Activated T-cell treated with anti-CD3 and anti-CD28 coated beads for 24 hours (primary cell): ENCODE measurements at places on chromosomes 3 and 15.

GRCh38 chr3:172070269-172070668 is 30.9 kb downstream of the FNDC3B start:
- no peak for DNase-seq

DNA sequence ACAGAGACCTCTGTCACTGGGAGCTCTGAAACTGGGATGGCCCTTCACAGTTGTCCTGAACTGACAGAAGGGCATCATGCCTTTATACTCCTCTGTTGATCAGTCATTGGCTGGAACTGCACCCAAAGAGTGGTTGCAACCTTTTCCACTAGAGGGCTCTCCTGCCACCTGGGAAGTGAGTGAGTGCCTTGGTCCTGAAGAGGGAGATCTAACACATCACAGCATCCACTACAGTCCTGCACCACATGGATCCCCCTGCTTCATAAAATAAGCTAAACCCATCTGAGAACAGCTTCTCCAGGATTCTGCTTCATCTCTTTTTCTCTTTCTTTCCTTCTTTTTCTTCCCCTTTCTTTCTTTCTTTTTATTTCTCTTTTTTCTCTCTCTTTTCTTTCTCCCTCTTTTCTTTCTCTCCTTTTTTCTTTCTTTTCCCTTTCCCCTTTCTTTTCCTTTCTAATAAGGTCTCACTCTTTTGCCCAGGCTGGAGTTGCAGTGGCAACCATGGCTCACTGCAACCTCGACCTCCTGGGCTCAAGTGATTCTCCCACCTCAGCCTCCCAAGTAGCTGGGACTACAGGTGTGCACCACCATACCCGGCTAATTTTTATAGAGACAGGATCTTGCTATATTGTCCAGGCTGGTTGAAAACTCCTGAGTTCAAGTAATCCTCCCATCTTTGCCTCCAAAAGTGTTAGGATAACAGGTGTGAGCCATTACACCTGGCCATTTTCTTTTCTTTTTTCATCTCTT is 42.8 kb upstream of the RAF1 start:
- DNase-seq = peak; percentile 46

GRCh38 chr15:40929660-40930429 is 705 bp downstream of the DLL4 start:
- DNase-seq = no peak

GRCh38 chr15:65796610-65797078 is 4.6 kb upstream of the DENND4A start:
- no peak for DNase-seq

GRCh38 chr3:30622790-30623189 is 16.4 kb downstream of the TGFBR2 start:
- DNase-seq = no peak

DNA sequence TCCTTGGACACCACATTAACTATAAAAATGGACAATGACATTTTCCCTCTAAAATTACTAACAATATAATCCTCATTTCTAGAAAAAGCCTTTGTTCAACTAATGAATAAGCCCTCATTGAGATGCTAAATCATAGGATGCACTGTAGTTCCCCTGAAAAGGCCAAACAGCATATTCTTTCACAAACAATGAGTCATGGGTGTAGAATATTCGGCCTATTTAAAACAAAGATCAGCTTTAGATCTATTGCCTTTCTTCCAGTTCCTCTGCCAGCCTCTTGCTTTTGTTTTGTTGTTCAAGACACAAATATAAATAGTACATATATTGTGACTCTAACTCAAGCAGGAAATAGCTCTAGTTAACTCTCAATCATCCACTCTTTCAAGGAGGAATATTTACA is 82.5 kb downstream of the ADAM10 start:
- DNase-seq = no peak

GRCh38 chr3:171556574-171557145 is 96.5 kb upstream of the TNIK start:
- no peak for DNase-seq

DNA sequence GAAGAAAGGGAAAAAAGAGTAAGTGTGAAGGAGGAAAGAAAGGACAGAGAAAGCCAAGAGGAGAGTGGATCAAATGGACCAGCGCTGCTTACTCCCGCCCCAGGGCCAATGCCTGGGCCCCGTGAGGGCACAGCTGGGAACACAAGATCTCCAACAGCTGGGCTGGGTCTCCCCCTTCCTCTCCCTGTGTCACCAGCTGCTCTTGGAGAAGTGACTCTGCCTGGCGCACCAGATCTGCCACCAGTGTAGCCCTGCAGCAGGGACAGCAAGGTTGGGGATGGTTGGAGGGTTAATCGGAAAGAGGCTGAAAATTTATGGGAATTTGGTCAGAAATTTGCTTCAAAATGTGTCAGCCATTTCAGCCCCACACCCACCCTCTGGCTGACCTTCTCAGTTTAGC is 8.4 kb downstream of the CDAN1 start:
- DNase-seq = no peak

DNA sequence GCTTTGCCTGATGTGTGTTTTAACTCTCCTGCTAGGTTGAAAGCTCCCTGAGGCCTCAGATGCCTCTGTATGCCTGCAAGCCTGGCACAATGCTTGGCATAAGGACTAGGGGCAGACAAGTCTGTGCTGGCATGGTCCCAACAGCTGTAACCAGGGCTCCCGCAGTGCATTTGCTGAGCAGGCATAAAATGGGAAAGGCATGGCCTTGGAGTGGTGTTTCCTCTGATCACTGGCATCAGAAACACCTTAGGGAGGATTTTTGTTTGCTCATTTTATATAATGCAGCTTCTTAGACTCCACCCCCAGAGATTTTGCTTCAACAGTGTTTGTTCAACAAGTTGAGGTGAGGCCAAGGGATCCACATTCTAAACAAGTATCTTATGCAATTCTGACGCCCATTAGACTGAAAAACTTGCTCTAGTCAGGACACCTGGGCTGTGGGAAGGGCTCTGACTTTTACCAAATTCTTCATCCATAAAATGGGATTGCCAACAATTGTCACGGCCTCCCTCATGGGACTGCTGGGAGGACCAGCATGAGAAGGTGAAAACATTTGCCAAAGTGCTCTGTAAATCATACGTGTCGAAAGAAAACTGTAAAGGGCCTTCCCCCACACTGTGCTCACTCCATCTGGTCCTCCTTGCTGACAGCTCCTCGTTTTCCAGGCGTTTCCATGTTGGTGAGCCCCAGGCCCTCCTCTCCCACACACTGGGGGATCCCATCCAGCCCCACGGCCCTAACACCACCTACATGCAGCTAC is 43.1 kb downstream of the STARD5 start:
- DNase-seq = no peak

DNA sequence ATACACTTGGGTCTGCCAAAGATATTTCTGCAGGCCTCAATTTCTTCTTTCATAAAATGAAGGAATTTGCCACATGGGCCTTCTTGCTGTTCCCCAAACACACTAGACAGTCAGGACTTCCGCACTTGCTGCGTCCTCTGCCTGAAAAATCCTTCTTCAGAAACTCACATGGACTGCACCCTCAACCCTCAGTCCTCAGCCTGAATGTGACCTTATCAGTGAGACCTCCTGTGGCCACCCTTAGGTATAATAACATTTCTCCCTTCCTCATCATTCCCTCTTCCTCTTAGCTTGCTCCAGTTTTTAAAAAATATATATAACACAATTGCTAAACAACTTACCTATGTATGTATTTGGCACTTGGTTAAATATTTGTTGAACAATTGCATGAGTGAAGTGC is 257.5 kb downstream of the MFSD1 start:
- DNase-seq = no peak

GRCh38 chr3:69283913-69284611 is 101.8 kb downstream of the FRMD4B start:
- no peak for DNase-seq

DNA sequence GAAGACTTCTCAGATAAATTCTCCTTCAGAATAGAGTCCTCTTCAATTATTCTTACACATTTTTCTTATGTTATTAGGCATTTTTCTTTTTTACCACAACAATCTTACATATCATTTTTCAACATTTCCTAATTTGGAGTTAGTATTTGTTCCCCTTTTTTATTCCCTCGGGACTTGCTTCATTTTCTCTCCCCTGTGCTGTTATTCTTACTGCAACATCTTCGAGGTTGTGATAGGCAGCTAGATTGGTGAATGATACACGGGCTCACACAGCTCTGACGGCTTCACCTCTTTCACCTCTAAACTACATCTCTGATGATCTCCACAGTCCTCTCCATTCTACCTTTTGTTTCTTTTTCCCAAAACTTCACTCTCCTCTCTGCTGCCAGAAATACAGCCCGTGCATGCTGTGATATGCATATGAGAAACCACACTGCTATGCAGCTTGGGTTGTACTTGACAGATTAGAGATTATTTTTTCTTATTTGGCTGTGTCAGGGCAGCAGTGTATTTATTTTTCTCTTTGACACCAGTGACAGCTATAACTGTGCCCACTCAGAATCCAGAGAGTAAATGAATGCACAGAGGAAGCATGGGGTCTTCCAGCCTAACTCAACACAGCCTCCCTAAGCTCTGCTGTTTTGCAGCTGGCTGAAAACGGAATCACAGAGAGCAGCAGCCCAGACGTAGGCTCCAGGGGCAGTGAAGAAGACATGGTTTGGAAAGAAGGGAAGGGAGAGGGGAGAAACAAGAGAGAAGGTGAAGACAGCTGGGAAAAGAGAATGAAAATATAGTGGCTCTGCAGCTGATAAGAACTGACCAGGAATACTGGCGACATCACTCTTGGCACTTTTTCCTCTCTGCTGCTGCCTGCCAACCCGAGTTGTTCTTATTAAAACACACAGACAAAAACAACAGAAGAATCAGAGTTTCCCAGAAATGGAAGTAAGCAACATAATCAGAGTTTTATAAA is 61.8 kb downstream of the SLC9A9 start:
- DNase-seq = no peak

GRCh38 chr3:36132214-36132613 is 248.1 kb upstream of the STAC start:
- no peak for DNase-seq
